NCI-H524 treated with DMSO at 0.1 percent for 48 hours (cell line): ENCODE measurements at places on chromosomes 16 and 17.

- no peak for DNase-seq
These were observed 6.3 kb upstream of the RNF227 start for GRCh38 chr17:7922269-7922844.

GRCh38 chr16:29641561-29641960, 21.5 kb upstream of the SPN start:
- DNase-seq = no peak

- DNase-seq = no peak
These were observed 44.3 kb upstream of the CRHR1 start for GRCh38 chr17:45739786-45740185.

GRCh38 chr17:29840884-29841283, 89.1 kb downstream of the SSH2 start:
- DNase-seq = no peak

DNA sequence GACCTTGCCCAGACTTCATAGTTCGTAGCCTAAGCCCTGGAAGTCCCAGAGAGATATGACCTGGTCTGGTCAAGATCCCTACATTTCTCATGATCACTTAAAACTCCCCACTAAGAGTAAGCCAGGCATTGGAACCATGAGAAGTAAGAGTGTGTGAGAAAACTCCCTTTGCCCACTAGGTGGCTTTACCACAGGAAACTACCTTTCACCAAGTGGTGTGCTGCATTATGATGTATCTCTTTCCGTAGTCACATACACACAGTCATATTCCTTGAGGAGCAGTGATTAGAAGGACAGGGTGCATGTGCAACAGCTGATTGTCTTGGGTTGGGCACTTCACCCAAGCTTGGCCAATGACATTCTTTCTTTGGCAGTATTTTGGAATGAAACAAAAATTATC, 639.3 kb downstream of the KCNJ2 start:
- DNase-seq = no peak
